HT-29 (cell line): ENCODE measurements at places on chromosomes 6 and 20. TPM values are rescaled to one million over a fixed set of nuclear protein-coding genes. Genes with fewer than 3 reads are reported as not detected.
A peak's percentile ranks its signal among the peaks of the same experiment; 100 is the strongest.

GRCh38 chr6:160167604-160168399 is 46.2 kb downstream of the SLC22A1 start:
- DNase-seq, result no peak

WFDC12 gene
- total RNA-seq, result not detected in 2 replicates

DNA sequence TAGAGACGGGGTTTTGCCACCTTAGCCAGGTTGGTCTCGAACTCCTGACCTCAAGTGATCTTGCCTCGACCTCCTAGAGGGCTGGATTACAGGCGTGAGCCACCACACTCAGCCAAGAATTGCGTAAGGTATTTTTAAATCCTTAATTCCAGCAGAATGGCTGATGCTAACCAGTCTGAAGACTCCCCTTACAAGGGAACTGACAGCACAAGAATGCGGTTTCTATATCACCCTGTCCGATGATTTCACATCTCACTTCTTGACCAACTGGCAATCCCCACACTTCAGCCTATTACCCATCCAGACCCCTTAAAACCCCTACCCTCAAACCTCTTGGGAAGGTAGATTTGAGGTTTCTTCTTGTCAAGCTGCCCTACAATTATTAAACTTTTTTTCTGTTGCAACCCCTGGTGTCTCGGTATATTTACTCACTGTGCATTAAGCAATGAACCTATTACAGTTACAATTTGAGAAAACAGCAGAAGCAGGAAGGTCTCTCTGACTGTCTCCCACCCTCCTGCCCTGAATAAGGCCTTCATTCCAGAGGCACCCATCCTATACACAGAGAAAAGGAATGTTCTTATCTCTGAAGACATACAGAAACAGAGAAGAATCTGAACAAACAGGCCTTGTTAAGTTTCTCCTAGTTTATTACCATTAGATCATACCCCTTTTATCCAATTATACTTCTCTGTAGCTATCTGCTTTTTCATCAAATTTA is 164.9 kb downstream of the ARHGAP18 start:
- DNase-seq, result no peak

GRCh38 chr6:118740372-118740771 is 89.0 kb upstream of the CEP85L start:
- no peak for DNase-seq

C6orf132 gene
- 119 and 136 TPM in 2 replicates for total RNA-seq

DNA sequence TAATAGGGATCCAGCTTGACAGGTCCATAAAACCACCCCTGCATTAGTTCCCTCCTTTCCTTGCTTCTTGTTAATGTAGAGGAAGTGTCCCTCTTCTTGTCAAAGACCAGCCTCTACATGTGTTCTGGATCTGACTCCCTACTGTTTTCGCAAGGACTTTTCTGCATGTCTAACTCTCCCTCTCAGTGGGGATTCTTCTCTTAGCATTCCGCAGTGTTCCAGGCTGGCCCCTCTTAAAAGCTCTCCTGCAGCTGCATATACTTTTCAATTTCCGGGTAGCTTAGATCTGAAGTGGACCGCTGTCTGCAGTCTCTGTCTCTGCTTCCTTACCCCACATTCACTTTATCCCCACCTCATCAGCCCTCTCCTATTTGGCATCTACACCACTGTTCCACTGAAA is 96.1 kb upstream of the MAN1A1 start:
- DNase-seq, result no peak

GRCh38 chr20:51767867-51768758 is at the start of gene ATP9A:
TSS of gene ATP9A (minus strand) at chr20:51768390. CDS start at chr20:51768369, 21 bp downstream.
- DNase-seq, result peak; percentile 74

- no peak for DNase-seq
These were observed 85.4 kb downstream of the CBFA2T2 start for GRCh38 chr20:33575282-33575681.

- DNase-seq, result no peak
These were observed 151.6 kb upstream of the KCNG1 start for GRCh38 chr20:51174536-51174935.

DNA sequence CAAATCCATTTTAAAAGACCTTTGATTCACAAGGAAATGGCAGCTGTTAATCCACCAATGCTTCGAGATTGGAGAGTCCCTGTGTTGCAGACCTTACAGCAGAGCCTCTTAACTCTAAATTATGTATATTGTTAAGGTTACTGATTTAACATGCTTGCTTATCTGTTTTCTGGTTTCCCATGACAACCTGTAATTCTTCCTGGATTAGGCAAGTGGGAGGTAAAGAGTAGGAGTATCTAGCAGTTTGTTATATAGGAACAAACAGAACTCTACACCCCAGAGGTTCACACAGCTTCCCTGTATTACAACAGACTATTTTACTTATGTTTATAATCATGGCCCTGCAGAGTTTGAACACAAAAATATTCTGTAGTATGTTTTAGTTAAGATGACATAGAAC is 39.5 kb downstream of the NKX2-4 start:
- DNase-seq, result no peak

GRCh38 chr6:103456652-103457051 is 1403.1 kb downstream of the HACE1 start:
- DNase-seq, result no peak
